ENCODE measurements at places on chromosomes 5 and 9.

GRCh38 chr9:112817860-112818203 is 67.3 kb downstream of the SNX30 start:
- DNase-seq = no peak

DNA sequence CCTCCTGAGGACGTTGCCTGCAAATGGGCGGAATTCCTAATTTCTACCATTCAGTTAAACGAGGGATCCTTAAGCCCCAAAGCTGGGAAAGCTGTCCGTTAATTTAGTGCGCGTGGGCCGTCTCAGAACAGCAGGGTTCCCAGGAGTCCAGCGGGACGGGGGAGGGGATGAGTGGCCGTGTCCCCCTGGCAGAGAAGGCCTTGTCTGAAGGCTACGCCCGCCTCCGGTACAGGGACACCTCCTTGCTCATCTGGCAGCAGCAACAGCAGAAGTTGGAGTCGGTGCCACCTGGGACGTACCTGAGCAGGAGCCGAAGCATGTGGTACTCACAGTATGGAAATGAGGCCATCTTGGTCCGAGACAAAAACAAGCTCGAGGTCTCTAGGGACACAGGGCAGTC is 1.3 kb downstream of the BRD3OS start:
- DNase-seq = no peak

GRCh38 chr5:129356846-129357245 is 103.3 kb upstream of the ADAMTS19 start:
- no peak for DNase-seq

DNA sequence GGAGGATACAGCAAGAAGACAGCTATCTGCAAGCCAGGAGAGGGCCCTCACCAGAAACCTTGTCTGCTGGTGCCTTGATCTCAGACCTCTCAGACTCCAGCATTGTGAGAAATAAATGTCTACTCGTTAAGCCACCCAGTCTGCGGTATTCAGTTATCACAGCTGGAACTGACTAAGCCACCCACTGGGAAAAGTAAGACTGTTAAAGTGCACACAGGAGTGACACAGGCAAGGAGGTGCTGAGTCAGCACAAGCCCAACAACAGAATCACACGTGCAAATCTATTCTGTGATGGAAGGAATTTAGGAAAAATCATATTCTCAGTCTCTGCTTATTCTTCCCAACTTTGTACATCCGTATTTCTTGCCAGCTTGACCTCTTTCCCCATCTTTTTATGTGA is 200.0 kb downstream of the NR2F1-AS1 start:
- DNase-seq = no peak

GRCh38 chr9:136686794-136687711 is at the start of gene AGPAT2:
TSS of gene AGPAT2 (minus strand) at chr9:136687457. CDS start at chr9:136687357, 100 bp downstream.
- DNase-seq = no peak

GRCh38 chr5:53180538-53180937 is 71.0 kb upstream of the MOCS2 start:
- no peak for DNase-seq

DNA sequence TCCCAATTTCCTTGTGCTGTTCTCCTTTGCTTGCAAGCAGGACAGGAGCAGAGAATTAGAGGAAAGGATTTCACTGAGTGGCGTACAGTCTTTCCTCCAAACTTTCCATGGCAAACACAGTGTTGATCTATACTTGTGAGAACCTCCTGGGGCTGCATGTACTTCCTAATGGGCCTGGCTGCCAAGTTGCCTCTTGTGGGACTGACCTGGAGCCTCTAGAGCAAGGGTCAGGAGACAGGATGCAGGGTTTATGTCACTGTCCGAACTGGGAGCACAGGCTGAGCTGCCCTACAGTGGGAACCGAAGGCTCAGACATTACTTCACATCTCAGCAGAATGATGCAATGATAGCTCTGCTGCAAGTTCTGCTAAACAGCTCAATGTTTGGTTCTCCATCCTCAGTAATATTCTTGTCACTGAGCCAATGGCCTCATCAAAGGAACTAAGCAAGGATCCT is 102.3 kb downstream of the ENC1 start:
- DNase-seq = no peak

DNA sequence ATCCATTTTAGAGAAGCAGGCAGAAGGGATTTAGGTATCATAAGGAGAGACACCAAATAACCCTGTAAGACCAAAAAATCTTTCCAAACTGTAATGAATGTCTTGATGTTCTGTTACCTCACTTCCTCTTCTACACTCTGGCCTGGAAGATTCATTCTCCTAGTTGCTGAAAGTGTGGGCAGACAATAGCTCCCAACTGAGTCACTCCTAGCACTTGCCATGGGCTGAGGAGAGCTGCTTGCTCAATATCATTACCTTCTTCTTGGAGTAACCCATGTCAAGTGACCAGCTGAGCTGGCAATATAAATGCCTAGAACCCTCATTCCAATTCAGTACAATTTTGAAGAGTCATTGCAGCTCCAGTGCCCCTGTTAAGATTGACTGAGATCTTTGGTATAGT is 1985.5 kb upstream of the CDH6 start:
- DNase-seq = no peak
